ENCODE measurements at places on chromosomes 2 and 18.
A peak's percentile ranks its signal among the peaks of the same experiment; 100 is the strongest.

GRCh38 chr2:169767243-169767888, 31.3 kb upstream of the SSB start:
- no peak for DNase-seq

DNA sequence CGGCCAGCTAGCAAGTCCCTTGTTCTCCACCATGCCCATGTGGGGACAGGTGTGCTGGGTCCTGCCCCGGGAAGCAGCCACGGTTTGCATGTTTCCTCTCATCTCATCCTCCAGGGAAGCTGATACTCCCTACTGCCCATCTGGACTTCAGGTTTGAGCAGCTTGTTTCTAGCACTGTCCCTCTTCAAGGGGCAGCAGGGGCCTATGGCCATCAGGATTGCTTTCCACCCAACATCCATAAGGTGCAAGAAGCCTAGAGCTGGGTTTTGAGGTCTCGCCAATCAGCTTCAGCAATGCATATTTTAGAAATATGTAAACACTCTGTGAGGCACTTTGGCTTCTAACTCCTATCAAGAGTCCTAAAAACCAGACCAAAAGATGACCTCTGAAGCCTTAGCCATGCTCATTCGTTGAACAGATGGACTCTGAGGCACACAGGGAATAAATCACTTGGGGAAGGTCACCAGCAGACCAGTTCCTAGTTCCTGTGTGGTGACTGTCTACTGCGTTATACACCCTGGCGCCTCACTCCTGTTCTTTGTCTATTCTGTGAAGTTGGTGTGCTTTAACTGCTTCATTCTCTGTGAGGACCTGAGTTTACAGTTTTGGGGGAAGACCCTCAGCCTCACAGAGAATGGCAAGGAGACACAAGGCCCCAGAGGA, 192.6 kb upstream of the TWIST2 start:
- DNase-seq, result no peak

DNA sequence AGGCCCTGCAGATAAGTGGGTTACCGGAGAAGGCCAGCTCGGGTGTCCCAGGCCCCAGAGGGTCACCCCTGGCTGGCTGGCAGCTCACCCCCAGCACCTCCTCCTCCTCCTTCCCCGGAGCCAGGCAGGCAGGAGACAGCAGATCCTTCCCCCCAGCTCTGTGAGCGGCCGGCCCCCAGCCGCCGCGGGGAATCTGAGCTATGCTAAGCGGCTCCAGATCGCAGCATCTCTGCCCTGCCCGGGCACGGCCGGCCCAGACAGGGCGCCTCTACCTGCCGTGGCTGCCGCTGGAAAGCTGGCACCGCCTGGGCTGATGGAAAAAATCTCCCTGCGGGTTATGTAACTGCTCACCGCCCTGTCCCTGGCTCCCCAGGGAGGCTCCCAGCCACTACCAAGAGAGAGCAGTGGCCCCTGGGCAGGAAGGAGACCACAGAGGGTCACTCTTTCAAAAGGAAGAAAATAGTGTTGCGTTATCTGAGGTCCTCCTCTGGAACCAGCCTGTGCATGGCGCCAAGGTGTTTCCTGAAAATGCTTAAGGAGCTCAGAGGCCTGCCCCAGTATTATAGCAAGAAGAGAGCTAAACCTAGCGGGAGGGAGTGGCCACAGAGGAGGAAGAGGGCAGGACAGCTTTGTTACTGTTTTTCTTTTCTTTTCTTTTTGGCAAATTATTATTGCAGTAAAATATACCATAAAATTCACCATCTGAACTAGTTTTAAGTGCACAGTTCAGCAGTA, 179.0 kb downstream of the SMAD7 start:
- DNase-seq, result no peak

- no peak for DNase-seq
Observed at GRCh38 chr2:140187086-140187485, 1406.9 kb upstream of the NXPH2 start.

- DNase-seq, result no peak
Observed at GRCh38 chr2:107168141-107168540, 282.2 kb upstream of the ST6GAL2 start.

- no peak for DNase-seq
Observed at GRCh38 chr18:14970027-14970426, 222.1 kb downstream of the ANKRD30B start.

- no peak for DNase-seq
Observed at GRCh38 chr2:146874260-146874658, 970.6 kb upstream of the ACVR2A start.

DNA sequence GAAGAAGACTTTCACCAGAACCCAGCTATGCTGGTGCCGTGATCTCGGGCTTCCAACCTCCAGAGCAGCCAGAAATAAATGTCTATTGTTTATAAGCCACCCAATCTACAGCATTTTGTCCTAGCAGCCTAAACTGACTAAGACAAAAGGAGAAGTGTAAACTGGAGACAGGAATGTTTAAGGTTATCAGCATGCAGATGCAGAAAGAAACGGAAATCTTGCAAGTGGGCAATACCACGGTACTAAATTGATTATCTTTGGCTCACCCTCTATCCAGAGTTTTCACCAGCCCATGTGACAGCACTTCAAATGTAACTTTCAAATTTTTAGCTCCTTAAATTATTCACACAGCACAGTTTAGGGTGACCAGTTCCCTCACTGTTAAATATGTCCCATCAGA, 5.7 kb upstream of the CAPN14 start:
- DNase-seq, result no peak

- DNase-seq, result no peak
Observed at GRCh38 chr2:165428926-165429325, 40.6 kb upstream of the CSRNP3 start.

- no peak for DNase-seq
Observed at GRCh38 chr2:121333231-121333630, 48.2 kb upstream of the TFCP2L1 start.

- DNase-seq, result no peak
Observed at GRCh38 chr18:34915046-34915445, 126.2 kb upstream of the MAPRE2 start.

- no peak for DNase-seq
Observed at GRCh38 chr2:39141334-39142271, 20.8 kb upstream of the SOS1 start.

DNA sequence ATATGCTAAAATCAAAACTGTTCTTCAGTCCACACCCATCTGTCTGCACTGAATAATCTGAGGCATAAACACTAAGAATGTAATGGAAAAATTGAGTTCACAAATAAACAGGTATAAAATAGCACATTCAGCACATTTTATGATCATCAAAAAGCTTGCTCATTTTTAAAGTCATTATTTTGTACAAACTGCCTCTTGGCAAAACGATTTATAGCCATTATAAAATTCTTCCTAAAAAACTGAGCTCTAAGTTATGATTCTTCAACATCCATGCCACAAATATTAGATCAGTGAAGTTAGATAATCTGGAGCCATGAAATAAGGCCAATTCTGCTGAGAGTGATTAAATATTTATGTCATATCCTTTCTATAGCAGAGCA, 233.5 kb downstream of the DYM start:
- no peak for DNase-seq

DNA sequence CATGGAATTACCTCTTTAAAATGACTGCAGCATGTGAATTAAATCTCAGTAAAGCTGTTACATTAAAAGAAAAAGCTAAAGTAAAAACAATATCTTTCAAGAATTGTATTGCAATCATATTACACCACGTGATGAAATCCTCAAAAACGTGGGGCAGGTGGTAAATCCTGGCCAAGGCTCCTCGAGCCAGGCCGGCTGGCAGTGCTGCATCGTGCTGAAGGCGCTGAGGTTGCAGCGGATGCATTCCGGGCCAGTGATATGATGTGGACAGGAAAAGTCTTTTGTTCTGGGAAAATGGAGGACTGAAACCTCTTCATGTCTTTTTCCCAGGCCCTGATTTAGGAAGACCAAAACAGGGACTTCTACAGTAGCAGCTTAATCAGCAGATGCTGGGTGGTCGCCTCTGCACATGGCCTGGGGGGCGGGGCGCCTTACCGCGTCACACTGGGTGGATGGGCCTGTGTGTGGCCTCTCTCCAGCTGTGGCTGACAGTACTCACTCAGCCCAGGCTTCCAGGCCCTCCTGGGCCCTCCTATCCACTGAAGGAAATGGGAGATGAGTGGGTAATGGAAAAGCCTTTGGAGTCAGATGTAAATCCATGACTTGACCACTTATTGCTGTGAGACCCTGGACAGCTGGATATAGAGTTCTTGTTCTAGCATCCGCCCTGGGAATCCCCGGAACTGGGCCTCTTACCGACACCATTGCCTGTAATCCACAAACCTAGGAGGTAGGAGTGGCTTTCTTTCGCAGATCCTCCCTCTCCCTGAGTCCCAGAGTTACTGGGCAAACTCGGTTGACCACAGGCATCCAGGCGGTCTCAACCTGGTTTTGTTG, 45.1 kb downstream of the PROC start:
- DNase-seq, result no peak

DNA sequence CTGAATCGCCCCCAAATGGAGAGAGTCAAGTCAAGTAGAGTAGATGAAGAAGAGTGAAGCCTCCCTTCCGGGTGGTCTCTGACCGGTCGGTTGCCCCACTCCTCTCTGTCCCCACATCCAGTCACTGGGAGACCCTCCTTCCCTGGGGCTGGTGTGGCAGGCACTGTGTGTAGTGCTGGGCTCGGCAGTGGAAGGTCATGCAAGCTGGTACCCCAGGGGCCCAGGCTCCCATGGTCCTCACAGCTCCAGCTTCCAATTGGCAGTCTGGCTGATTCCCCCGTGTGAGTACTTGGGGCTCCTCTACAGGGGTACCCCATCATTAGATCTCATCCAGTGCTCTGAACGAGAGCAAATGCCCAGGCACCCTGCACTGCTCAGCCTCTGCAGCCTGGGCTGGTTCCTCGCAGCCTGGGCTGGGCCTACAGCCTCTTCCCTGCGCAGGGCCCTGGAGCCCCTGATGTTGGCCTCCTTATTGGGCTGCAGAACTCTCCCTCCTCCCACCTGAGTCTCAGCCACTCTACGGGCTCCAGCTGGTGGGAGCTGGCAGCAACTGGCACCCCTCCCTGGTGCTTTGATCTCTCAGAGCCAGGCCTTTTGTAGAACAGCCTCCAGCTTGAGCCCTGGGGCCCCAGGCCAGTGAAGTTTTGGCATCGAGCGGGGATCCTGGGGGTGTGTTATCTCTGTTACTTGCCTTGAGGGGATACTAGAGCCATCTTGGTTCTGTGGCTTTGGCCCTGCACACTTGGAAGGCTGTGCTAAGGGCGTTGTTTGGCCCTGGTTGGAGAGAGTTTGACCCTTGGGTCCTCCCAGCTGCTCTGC, 187.8 kb upstream of the HDAC4 start:
- DNase-seq, result no peak

- no peak for DNase-seq
Observed at GRCh38 chr2:9179572-9180201, 26.9 kb upstream of the ASAP2 start.

DNA sequence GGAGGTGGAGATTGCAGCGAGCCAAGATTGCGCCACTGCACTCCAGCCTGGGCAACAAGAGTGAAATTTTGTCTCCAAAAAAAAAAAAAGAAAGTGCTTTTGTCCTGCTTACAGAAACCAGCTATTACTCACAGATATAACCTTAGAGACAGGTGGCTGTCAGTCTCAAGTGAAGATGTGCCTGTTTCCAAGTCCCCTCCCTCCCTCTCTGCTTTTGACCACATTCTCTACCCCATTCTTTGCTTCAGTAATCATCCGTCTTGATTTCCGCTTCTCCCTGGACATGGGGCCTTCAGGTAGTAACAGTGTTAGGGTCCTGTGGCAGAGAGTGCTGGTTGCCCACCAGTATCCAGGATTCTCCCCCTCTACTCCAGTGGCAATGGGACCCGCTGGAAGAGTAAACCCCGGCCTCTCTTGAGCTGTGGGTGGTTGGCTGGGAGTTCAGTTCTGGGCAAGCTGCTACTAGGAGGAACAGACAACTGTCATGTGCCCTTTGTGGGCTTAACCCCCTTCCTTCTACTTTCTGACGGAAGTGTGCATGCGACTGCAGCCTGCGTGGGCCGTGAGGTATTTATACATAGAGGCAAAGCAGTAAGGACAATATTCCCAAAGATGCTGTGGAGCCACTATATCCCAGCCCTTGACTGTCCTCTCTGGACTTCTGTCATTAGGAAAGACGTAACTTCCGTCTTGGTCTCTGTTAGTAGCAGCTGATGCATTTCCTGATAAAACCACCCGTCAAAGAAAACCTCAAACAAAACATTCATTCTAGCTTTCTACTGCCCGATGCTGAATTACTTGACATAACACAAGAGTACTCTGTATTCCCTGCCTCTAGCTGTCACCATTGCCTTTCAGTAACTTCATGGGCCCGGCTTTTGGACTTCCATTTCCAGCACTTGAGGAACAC, 17.8 kb downstream of the PDCL3 start:
- DNase-seq, result no peak

GRCh38 chr2:82256288-82256687, 1951.7 kb upstream of the LRRTM1 start:
- DNase-seq, result no peak

GRCh38 chr2:65813631-65814173, 381.3 kb upstream of the SPRED2 start:
- no peak for DNase-seq

DNA sequence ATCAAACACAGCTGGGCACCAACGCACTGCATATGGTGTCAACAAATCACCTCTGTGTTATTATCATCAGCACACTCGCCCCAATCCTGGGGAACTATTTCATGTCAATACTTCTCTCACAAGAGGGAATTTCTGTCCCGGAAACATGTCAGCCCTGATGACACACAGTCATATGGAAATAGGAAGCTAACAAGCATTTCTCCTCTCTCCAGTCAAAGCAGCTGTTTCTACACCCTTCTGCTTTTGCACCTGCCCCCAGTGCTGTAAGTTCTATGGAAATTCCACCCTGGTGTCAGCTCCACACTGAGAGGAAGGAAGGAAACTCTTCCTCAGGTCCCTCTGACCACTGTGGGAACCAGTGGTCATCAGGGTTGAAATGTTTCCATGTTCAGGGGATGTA, 447.6 kb upstream of the ID2 start:
- no peak for DNase-seq

DNA sequence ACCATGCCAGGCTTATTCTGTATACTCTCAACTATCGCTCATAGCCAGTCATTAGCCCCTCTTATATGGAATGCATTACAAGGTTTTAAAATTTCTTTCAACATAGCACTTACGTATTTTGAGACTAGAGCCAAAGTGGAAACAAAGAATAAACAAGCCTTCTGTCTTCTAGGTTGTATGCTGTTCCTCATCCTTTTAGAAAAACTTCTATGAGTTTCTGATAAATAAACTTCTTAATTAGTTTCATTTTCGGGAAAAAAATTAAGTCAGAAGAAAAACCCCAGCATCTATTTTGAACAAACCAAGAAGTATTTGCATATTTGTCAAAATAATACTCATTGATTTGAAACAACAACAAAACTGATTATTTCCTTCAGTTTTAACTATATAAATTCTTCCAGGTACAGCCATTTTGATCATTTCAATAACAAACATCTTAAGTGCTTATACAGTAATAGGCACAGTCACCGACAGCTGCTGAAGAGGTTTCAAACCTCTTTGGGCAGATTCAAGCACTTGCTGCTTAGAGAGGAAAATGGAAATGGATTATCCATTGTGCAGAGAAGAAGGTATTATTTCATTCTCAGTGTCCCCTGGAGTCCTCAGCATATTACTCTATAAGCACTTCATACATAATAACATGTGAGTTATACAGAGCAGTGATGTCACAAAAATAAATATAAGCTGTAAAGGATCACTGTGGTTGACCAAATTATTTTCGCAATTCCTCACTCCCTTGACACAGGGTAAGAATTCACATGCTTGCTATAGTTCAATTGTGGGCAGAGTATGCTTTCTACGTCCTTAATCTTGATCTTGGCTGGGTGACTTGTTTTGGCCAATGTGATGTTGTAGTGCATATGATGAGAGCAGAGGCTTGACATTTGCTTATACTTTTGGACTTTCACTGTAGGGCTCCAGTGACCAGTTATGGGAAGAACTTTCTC, 833.8 kb downstream of the TRIB2 start:
- DNase-seq, result peak; percentile 46
